ENCODE measurements at places on chromosomes 16 and 17.

DNA sequence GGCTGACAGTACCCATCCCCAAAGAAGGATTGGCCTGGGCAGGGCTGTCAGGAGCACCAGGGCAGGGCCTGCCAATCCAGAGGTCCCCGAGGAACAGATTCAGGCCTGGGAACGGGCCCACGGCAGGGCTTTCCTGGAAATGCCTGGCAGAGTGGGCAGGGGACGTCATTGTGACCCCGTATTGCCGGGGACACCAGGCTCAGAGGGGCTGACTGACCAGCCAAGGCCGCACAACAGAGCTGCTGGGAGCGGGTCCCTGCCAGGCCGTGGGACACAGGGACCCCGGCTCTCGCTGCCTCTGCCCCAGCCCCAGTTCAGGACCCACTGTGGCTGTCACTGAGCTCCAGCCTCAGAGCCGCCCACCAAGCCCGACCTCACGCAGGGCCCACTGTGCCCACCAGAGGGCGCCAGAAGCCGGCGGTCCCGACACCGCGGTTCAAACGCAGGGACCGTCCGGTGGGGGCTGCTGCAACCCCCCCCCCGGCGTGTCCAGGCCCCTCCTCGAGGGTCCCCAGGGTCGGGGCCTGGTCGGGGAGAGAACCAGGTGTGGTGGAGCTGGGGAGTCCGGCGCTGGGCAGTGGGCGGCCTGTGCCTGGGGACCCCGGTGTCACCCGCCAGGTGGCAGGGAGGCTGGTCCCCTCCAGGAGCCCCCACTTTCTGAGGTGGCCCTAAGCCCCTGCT lies 15.2 kb upstream of the SSTR5 start:
- peak; percentile 45 for DNase-seq

DNA sequence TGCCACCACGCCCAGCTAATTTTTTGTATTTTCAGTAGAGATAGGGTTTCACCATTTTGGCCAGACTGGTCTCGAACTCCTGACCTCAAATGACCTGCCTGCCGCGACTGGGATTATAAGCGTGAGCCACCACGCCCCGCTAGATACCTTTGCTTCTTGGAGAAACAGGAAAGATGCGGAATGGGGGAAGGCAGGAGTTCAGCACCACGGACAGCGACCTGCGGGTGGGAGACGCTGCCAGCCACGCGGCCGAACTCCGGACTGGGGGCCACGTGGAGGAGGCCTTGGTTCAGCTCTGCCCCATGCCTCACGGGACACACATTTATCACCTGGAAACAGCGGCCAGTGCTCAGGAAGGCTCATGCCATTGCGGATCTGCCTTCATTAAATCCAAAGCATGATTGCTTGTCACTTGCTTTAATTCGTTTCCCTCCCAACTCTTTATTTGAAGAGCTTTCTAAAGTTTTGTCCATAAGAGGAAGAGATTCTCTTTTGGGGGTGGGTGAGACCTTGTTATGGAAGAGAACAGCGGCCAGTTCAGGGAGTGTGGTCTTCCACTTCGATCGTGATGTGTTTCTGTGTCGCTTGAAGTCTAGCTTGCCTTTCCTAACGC lies 219.9 kb downstream of the ENGASE start:
- DNase-seq, result peak; percentile 78

DNA sequence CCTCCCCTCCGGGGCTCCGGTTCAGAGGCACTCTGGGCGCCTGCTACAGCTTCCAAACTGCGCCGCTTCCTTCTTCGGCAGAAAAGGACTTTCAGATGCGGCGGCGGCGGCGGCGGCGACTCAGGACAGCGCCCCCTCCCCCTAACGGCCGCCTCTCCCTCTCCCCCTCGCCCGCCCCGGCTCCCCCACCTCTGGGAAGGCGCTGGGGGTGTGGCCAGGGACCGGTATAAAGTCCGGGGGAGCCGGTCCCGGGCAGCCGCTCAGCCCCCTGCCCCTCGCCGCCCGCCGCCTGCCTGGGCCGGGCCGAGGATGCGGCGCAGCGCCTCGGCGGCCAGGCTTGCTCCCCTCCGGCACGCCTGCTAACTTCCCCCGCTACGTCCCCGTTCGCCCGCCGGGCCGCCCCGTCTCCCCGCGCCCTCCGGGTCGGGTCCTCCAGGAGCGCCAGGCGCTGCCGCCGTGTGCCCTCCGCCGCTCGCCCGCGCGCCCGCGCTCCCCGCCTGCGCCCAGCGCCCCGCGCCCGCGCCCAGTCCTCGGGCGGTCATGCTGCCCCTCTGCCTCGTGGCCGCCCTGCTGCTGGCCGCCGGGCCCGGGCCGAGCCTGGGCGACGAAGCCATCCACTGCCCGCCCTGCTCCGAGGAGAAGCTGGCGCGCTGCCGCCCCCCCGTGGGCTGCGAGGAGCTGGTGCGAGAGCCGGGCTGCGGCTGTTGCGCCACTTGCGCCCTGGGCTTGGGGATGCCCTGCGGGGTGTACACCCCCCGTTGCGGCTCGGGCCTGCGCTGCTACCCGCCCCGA lies at the start of gene IGFBP4:
Gene IGFBP4 (plus strand): TSS at position 255 of the 792 bp plus-strand sequence. CDS start 286 bp downstream, at position 541.
- DNase-seq, result peak; percentile 77

DNA sequence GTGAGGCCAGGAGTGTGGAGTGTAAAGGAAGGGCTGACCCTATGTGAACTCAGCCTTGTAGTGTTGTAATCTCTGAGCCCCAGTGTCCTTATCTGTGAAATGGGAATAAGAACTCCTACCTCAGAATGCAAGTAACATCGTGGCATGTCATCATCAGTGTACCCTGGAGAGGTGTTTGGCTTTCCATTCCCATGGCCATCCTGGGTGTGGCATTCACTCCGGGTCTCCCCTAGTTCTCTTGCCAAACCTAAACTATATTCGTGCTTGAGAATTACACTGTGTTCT lies 1.9 kb downstream of the NXPH3 start:
- DNase-seq, result no peak

- DNase-seq, result peak; percentile 63
Observed at GRCh38 chr17:29143894-29144293, 36.3 kb downstream of the MYO18A start.

GRCh38 chr17:74670329-74670728 lies 42.4 kb downstream of the CD300LF start:
- DNase-seq, result no peak

GRCh38 chr17:19904924-19905323 lies 37.2 kb upstream of the ULK2 start:
- DNase-seq, result no peak

GRCh38 chr16:12659871-12660270 lies 143.8 kb downstream of the CPPED1 start:
- DNase-seq, result no peak

DNA sequence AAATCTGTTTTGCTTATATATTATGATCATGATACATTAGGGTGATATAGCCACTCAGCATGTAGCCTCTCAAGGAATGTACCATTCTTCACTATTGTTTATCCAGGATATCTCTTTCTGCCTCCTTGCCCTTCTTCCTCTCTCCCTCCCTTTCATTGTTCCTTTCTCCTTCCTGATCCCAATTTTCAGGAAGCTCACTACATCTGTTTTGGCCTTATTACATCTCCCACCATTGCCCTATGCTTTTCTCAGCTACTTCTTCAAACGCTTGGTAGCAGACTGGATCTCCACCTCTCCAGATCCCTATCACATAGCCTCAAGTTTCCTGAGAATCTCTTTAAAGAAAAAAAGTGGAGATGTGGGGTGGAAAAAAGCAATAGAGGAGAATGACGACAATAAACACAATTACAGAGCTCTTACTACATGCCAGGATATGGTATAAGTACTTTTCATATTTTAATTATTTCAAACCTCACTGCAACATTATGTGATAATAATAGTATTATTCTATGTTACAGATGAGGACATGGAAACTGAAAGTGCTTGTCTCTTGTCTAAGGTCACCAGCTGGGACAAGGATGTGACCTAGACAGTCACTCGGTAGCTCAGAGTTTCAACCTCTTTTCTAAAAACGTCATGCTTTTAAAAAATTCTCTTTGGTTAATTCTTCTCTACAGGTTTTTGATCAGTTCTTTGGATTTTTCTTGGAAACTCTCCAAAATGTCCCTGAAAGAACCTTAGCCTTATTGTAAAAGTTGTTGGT lies 959.1 kb downstream of the CDH11 start:
- no peak for DNase-seq

GRCh38 chr16:23594186-23594585 lies 1.9 kb downstream of the NDUFAB1 start:
- no peak for DNase-seq

DNA sequence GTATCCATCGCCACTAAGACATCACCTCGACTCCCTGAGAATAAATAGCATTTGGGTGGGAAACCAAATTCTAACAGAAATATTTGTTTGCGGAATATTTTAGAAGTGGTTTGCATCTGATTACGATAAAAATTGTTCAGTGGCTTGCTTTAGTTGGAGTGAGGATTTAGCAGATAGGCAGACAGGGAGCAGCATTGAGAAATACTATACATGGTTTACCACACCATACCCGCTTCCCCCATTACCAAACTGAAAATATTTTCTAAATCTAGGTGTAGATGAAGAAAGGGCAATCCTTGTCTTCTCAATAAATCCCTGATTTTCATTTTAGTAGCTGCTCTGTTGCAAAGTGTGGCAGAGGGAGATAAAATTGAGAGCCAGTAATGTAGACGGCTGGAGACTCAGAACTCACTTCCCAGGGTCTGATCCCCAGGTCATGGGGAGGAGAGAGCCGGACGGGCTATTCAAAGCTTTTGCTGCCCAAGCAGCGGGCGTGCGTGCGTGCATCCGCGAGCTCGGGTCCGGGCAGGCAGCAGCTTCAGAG lies 808 bp upstream of the BAHCC1 start:
- no peak for DNase-seq

Measured in ACHN (cell line).